Left lung (tissue), 14 donors: ENCODE measurements at places on chromosomes 3 and 15.

DNA sequence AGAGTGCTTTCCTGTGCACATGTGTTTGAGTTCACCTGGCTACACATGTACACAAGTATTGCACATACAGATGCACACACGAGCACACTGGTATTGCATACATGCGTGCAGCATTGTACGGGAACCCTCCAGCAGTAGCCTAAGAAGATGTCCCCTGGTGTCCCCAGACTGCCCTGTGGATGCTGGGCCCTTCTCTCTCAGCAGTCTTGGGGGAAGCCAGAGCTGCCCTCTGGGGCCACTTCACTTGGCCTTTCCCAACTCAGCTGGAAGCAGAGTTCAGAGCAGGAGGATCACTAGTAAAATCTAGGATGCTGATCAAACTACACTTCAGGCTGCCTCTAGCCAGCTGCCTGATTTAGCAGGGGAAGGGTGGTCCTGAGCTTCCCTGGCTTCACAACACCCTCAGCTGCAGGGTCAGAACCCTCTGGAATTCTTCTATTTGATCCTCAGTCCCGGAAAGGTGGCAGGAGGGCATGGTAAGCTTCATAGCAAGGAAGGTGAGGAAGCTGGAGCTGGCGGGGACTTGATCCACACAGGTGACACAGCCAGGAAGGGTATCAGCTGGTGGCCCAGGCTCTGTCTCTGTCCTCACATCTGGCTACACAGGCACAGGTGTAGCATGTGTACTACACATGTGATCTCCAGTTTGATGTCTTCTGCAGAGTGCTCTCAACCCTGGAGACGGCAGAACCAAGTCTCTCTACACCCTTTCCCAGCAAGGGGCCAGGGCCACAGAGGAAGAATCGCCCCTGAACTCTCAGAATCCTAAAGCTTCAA, 36.5 kb downstream of the KLF15 start:
- peak; percentile 29 for DNase-seq

DNA sequence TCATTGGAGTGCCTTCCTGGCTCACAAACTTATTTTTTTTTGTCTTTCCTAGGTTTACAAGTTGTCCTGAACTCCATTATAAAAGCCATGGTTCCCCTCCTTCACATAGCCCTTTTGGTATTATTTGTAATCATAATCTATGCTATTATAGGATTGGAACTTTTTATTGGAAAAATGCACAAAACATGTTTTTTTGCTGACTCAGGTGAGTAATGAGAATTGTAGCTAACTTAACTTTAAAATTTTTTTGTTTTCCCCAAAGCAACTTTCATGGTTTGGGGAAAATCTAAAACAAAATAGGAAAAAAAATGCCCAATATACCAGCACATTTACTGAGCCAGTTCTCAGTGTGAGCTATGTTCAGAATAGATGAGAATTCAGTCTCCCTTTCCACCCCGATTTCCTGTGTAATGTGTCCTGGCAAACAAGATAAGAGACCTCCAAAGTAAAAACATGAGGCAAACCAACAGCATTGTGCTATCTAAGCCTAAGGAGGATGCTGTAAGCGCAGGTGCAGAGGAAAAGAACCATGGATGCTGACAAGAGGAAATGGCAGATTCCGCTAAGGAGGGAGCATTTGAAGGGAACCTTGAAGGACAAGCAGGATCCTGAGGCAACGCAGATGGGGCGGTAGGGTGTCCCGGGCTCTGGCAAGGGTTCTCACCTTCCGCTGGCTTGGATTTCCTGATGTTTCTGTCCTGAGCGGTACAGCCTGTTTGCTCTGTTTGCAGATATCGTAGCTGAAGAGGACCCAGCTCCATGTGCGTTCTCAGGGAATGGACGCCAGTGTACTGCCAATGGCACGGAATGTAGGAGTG, 171.4 kb downstream of the CACNA1D start:
- no peak for DNase-seq

DNA sequence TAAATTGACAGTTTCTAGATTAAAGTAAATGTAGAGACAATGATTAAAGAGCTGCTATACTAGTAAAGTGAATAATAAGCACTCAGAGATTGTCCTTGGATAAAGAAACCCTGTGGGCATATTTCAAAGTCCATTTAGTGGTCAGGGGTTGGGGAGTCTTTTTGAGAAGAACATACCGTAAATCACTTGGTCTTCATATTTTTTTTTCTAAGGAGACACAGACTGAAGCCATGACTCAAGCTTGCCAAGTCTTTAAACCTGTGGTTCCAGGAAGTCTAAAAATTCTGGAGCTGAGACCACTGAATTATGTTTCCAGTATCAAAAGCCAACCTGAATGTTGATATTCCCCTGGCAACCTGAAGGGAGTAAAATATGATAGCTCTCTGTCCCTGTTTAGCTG, 171.0 kb downstream of the TPRG1 start:
- DNase-seq: no peak

DNA sequence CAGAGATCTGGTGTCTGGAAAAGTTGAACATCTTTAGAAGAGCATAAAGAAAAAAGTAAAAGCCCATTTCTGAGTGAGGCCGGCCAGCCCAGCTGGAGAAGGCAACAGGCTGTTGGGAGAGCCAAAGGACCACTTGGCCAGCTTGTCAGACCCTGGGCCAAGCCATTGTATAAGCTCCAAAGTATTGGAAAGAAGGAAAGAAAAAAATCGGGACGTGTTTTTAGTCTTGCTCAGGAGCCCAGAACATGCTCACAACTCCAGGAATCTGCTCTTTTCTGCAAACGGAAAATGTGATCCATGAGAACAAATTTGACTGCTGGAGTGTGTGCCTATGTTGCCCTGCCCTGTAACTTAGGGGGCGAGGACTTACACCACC, 10.4 kb upstream of the CLPX start:
- DNase-seq: no peak

DNA sequence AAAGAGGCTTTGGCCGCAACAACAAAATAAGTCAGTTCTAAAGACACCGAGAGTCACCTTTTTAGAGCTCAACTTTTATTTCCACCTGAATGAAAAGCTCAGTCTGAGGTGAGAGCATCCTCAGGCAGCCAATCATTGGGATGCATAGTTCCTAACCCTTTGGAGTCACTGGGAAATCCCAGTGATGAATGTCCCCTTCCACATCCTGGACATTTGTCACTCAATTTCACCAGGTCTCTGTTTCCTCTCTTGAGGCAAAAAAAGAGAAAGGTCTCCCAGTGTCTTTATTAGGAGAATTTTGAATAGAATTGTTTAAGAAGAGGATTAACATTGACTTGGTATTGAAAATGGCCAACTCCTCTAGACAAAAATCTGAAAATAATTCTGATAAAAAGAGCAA, 137.5 kb upstream of the SPRED1 start:
- DNase-seq: no peak

DNA sequence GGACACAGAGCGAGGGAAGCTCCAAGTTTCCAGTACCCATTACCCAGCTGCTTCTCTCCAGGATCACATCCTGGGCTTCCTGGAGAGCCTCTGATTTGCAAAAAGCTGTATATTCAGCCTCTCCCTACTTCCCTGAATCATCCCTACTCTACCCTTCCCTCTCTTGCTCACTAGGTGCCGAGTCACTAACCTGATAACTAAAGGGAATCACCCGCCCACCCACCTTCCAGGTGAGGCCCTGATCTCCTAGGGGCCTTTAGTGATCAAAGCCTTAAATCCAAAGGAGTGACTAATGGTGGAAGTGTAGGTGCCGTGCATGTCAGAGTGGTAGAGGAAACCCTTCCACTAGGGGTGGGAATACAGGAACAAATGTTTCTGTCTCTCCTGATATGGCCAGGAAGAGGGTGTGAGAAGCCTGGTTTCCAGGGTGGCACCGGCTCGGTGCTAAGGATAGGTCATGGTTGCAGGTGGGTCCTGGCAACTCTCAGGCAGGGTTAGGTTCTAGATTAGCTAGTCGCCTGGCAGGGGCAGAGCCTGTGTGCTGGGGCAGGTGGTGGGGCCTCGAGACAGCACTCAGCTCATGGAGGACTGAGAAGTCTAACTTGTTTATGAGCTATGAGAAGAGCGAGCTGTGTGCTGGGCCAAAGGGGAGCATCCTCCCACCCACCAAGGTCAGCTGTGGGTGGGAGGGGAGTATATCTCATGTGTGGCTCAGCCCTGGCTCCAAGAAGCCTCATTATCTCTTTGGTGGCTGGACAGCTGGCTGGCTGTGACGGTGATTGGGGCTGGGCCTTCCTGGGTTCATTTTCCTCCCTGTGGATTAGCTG, 10.1 kb downstream of the SEMA7A start:
- no peak for DNase-seq

DNA sequence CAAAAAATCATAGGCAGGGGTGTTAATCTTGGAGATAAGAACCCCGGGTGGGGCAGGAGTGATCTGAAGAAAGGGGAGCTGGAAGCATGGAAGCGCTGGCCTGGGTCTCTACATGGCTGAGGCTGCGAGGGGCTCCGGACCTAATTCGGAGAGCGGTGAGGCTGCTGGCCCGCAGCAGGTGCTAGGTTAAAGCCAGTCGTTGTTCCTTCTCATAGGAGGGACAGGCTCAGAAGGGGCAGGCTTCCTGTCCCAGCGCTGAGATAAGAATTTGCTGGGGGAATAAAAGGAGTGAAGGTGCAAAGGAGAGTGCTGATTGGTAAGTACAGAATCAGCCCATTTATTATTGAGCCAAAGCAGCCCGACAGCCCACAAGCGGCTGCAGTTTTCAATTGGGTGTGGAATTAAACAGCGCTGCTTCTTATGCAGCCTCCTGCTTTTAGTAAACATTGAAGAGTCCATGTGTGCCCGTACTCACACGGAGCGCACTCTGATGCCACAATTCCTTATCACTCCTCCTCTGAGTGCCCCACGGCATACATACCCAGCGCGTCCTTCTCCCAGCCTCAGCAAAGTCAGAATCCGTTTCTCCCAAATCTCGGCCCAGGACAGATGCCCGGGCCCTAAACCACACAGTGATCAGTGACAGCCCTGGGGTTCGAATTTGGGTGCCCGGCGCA, 17.1 kb downstream of the CHST13 start:
- DNase-seq: peak; percentile 25
